GM23248 (cell line): ENCODE measurements at places on chromosomes 5 and 9. TPM values are rescaled to one million over a fixed set of nuclear protein-coding genes. Genes with fewer than 3 reads are reported as not detected.

GRCh38 chr5:163815240-163815791 is 309.9 kb downstream of the MAT2B start:
- no peak for DNase-seq

DNA sequence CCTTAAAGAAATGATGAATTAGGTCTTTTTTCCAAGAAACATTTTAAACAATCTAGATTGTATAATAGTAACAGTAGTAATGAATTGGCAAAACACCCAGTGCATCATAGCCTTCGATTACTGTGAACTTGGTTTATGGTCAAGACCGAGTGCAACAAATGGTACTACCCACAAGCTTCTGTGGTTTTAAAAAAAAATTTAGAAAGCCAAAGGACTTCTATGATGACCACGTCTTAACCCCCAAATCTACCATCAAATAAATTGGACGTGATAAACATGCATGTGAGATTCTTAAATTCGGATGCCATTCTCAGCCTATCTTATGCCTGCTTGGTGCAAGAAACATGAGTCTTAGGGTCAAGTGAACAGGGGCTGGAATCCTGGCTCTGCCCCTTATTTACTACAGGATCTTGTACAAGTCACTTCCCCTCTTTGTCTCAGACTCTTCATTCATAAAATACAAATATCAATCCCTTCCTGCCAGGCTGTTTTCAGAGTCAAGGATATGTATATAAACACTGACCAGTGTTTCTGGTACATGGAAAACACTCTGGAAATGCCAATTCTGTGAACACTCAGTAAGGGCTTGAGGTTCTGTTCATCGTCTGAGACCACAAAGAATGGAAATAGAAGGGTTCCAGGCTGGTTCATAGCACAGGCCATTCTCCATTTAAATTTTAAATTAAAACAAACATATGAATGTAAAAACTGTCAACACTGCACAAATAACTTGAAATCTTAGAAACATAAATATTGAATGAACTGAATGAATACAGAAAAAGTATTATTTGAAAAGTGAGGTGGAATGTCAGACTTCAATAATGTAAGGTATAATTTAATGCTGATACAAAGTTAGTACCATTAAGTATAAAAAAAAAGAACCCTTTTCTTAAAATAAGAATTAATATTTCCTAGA is 107.8 kb downstream of the NR6A1 start:
- no peak for DNase-seq

DNA sequence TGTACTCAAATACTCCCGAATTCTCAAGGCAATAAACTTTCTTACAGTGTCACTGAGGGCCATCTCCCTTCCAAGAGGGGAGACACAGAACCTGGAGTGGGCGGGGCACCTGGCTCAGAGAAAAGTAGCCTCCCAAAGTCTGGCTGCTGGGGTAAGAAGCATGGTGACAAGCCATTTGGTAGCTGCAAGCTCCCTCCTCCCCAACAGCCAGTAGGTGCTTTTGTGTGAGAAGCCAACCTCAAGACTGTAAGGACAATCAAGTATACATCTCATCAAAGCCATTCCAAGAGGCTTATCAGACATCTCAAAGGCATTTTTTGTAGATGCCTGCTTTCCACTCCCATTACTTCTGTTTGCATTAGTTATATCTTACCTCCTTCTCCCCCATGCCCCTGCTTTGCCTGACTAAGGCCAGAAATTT is 1.4 kb downstream of the DAB2 start:
- peak; percentile 59 for DNase-seq

DNA sequence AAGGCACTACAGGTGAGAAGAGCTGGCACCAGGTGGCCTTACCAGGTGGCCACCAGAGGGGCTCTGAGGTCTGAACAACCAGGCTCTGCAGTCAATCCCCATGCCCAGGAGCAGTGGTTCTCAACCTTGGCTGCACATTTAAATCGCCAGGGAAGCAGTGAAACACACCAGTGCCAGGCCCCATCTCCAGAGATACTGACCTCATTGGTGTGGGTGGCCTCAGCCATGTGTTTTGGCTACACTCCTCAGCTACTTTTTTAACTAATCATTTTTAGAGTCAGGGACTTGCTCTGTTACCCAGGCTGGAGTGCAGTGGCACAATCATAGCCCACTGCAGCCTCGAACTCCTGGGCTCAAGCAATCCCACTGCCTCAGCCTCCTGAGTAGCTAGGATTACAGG is 56.0 kb downstream of the GABBR2 start:
- DNase-seq: peak; percentile 73

GRCh38 chr9:76588316-76588715 is 129.3 kb downstream of the GCNT1 start:
- no peak for DNase-seq

GRCh38 chr5:44697025-44697424 is 111.7 kb upstream of the MRPS30 start:
- no peak for DNase-seq

DNA sequence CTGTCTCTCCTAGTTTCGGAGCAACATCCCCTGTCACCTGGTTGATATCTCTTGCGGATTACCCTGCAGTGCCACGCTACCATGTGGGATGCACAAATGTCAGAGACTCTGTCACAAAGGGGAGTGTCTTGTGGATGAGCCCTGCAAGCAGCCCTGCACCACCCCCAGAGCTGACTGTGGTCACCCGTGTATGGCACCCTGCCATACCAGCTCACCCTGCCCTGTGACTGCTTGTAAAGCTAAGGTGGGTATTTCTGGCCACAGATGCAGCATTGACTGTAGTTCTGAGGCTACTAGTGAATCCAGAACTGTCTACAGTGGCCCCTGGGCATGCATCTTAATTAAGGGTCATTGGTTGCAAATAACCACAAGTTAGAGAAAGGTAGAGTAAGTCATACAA is 50.8 kb downstream of the AQP7 start:
- no peak for DNase-seq

GRCh38 chr9:137463931-137464290 is 4.8 kb upstream of the NSMF start:
- DNase-seq: no peak

Gene SLC6A19
- polyA plus RNA-seq: not detected in 2 replicates

Gene OBP2B
- not detected in 2 replicates for polyA plus RNA-seq
